ENCODE measurements at places on chromosomes 6 and 20. TPM values are rescaled to one million over a fixed set of nuclear protein-coding genes. Genes with fewer than 3 reads are reported as not detected.
A peak's percentile ranks its signal among the peaks of the same experiment; 100 is the strongest.

The MCUR1 gene
- 32.0 TPM for total RNA-seq

The NNAT gene
- 43.1 TPM for total RNA-seq

The TTBK1 gene
- total RNA-seq, result 1.6 TPM

GRCh38 chr20:23153696-23154341 lies 67.7 kb upstream of the CD93 start:
- DNase-seq, result peak; percentile 4

The SLC12A5 gene
- total RNA-seq, result 8.7 TPM

All from H9 (cell line).